ENCODE measurements at places on chromosomes 5 and 9. TPM values are rescaled to one million over a fixed set of nuclear protein-coding genes. Genes with fewer than 3 reads are reported as not detected.

Gene GLRA1
- not detected for total RNA-seq

Gene TMEM174
- total RNA-seq, result not detected

Gene SPOUT1
- total RNA-seq, result 138 TPM

Gene LHX3
- total RNA-seq, result not detected

Gene PPP2R2B
- total RNA-seq, result 1.9 TPM

Gene PRRC2B
- 126 TPM for total RNA-seq

All from activated CD8-positive, alpha-beta memory T cell treated with anti-CD3 and anti-CD28 coated beads for 36 hours (primary cell).